ENCODE measurements at places on chromosomes 1 and 21. TPM values are rescaled to one million over a fixed set of nuclear protein-coding genes. Genes with fewer than 3 reads are reported as not detected.

Gene RUNX3
- total RNA-seq: 113 TPM

Gene LORICRIN
- total RNA-seq: not detected

Gene GSTM1
- 0.24 TPM for total RNA-seq

Gene C4BPB
- 4.2 TPM for total RNA-seq

Gene CHI3L1
- not detected for total RNA-seq

Gene NPR1
- total RNA-seq: not detected

Gene EPHB2
- total RNA-seq: not detected

Gene CLCA1
- total RNA-seq: not detected

Gene HSD3B1
- not detected for total RNA-seq

Gene CCDC30
- total RNA-seq: 2.2 TPM

Gene XKR8
- total RNA-seq: 9.9 TPM

Gene SPRR3
- total RNA-seq: not detected

Gene LRRN2
- not detected for total RNA-seq

Gene LCE1E
- total RNA-seq: not detected

Gene OLIG2
- not detected for total RNA-seq

Gene PROK1
- not detected for total RNA-seq

Gene TP73
- total RNA-seq: 3.2 TPM

Gene TRAF3IP3
- total RNA-seq: 478 TPM

Gene KRTAP22-2
- not detected for total RNA-seq

Gene CHAF1B
- total RNA-seq: 16.5 TPM

Data from activated naive CD4-positive, alpha-beta T cell treated with anti-CD3 and anti-CD28 coated beads, Interleukin-2, amount 10 ng/mL, durations not matched to agents 5 hours and 36 hours (primary cell).